ENCODE measurements at places on chromosomes 16 and 17. TPM values are rescaled to one million over a fixed set of nuclear protein-coding genes. Genes with fewer than 3 reads are reported as not detected.
A peak's percentile ranks its signal among the peaks of the same experiment; 100 is the strongest.

DNA sequence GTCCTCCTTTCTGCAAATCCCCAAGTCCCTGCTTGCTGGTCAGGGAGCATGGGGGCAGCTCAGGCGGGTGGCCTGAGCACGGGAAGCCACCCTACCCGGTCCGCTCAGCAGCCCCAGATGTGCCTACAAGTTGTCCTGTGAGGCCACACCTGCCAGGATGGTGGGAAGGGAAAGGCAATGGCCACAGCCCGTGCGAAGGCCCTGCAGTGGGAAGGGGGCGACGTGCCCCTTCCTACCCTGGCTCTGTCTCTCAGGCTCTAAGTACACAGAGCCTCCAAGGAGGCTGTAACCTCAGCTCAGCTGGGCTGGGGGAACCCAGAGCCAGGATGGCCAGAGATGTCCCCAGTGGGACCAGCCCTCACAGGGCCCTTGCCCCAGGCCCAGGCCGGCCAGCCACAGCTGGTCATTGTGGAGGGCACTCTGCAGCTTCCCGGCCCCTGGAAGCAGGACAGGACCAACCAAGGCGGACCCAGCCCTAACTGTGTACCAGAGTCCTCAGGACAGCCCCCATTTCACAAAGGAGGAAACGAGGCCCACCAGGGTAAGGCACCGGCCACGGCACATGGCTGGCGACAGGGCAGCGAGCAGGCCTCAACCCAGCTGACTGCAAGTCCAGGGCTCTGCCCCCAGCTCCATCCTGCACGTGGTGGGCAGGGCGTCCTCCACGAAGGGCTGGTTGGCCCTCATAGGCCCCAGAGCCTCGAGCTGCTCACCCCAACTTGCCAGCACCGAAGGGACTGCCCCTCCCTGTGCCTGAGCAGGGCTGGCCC lies 82.3 kb downstream of the RTN4RL1 start:
- DNase-seq, result no peak

SLC16A11 gene
- total RNA-seq, result 0.24 TPM

ZNF213 gene
- 4.4 TPM for total RNA-seq

GRCh38 chr16:47311738-47312505 lies 148.9 kb downstream of the ITFG1 start:
- DNase-seq, result peak; percentile 38

DNA sequence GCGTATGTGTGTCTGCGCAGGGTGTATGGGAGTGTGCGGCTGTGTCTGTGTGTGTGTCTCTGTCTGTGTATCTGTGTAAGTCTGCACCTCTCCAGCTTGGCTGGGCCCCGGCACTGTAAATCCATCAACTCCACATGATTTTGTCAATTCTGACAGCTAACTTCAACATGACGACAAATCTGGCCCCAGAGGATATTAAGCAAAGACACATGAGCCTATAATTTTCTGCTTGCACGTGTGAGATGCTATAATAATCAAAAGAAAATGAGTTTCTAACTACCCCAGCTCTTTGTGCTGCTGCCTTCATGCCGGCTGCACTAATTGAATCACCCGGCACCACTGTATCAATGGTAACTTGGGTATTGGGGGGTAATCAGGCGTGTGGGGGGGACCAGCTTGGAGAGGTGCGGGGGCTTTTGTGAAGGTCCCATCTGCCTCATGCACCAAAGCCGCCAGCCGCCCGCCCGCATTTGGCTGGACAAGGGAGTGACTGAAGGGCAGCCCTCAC lies 57.6 kb upstream of the LHX1 start:
- DNase-seq, result no peak

NTN1 gene
- 0.78 TPM for total RNA-seq

Data from foreskin keratinocyte (primary cell).